ENCODE measurements at places on chromosomes 6 and 20. TPM values are rescaled to one million over a fixed set of nuclear protein-coding genes. Genes with fewer than 3 reads are reported as not detected.

RPRD1B gene
- 34.2 TPM for total RNA-seq

C6orf118 gene
- total RNA-seq: 28.6 TPM

GLP1R gene
- not detected for total RNA-seq

SYNE1 gene
- total RNA-seq: 195 TPM

DEFB124 gene
- total RNA-seq: not detected

ZBTB9 gene
- total RNA-seq: 8.1 TPM

PTGIS gene
- total RNA-seq: 38.3 TPM

HSPA1B gene
- total RNA-seq: 506 TPM

TBXT gene
- not detected for total RNA-seq

MYH7B gene
- 2.6 TPM for total RNA-seq

PTPRK gene
- 49.2 TPM for total RNA-seq

GABRR1 gene
- total RNA-seq: not detected

PRKN gene
- 10.4 TPM for total RNA-seq

GRCh38 chr6:106159531-106159940 lies 73.4 kb downstream of the PRDM1 start:
- no peak for DNase-seq
- H3K4me3 ChIP-seq: no peak overlapping the region
- no peaks in the 10 kb centered on the region for H3K4me1 ChIP-seq
- H3K36me3 ChIP-seq: no peaks in the 10 kb centered on the region

DNA sequence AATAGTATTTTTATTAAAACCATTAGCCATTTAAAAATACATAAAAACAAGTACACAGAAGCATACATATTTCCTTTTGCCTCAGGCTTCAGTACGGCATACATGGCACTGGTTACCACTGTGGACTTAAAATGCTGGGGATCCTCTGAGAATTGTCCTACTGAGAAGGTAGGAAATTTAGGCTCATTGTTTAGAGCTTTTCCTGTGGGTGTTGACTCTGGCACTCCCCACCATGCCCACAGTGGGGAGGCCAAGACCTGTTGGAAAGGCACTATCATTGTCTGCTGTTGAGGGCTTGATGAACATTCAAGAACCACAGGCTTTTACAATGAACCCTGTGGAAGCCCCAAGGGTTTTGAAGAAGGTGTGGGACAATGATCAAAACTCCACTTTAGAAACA lies 473.4 kb downstream of the BTBD3 start:
- H3K27me3 ChIP-seq: no peaks in the 10 kb centered on the region
- H3K4me3 ChIP-seq: no peak overlapping the region
- H3K27ac ChIP-seq: no peak overlapping the region
- no peaks in the 10 kb centered on the region for H3K36me3 ChIP-seq
- DNase-seq: no peak

DNA sequence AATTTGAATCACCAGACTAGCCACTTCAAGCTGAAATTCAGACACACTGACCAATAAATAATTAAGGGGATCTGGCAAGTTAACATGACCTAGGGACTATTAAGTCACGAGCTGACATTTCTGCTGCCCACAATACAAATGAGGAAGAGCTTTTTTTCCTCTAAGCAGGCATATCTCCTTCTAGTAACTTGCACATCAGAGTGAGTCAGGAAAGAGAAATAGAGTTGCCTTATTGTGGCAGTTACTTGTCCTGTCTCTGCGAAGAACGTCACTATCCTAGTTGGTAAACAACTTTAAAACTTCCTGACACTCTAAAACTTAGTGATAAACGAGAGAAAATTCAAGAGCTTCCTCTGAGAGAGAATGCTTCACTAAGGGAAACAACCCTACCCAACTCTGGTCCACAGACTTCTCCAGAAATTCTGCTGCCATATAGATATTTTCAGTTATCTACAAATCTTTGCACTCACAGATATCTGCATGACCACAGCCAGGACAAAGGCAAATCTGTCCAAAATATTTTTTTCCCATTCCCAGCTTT lies 4.2 kb downstream of the PLA2G7 start:
- no peak for DNase-seq
- no peaks in the 10 kb centered on the region for H3K27me3 ChIP-seq
- H3K4me1 ChIP-seq: no peaks in the 10 kb centered on the region
- no peak overlapping the region for H3K27ac ChIP-seq

GRCh38 chr6:111480988-111481822 lies 1.8 kb downstream of the REV3L start:
- no peaks in the 10 kb centered on the region for H3K27me3 ChIP-seq
- H3K4me1 ChIP-seq: peaks cover 10% of the 10 kb centered on the region
- no peak overlapping the region for H3K27ac ChIP-seq
- H3K36me3 ChIP-seq: no peaks in the 10 kb centered on the region
- H3K4me3 ChIP-seq: peak overlapping the region; percentile 97
- DNase-seq: no peak

- H3K36me3 ChIP-seq: no peaks in the 10 kb centered on the region
- H3K27me3 ChIP-seq: no peaks in the 10 kb centered on the region
- H3K4me1 ChIP-seq: no peaks in the 10 kb centered on the region
- H3K27ac ChIP-seq: no peak overlapping the region
These were observed 63.3 kb upstream of the TAB2 start for GRCh38 chr6:149254253-149254652.

- DNase-seq: no peak
- H3K4me1 ChIP-seq: no peaks in the 10 kb centered on the region
- H3K27me3 ChIP-seq: no peaks in the 10 kb centered on the region
- H3K4me3 ChIP-seq: no peak overlapping the region
- H3K36me3 ChIP-seq: no peaks in the 10 kb centered on the region
These were observed 73.0 kb downstream of the SHPRH start for GRCh38 chr6:145891126-145891525.

GRCh38 chr6:101146389-101146788 lies 247.1 kb upstream of the GRIK2 start:
- H3K27me3 ChIP-seq: peaks cover 3% of the 10 kb centered on the region
- H3K4me1 ChIP-seq: no peaks in the 10 kb centered on the region
- no peak for DNase-seq
- no peaks in the 10 kb centered on the region for H3K36me3 ChIP-seq
- H3K27ac ChIP-seq: no peak overlapping the region
- no peak overlapping the region for H3K4me3 ChIP-seq

DNA sequence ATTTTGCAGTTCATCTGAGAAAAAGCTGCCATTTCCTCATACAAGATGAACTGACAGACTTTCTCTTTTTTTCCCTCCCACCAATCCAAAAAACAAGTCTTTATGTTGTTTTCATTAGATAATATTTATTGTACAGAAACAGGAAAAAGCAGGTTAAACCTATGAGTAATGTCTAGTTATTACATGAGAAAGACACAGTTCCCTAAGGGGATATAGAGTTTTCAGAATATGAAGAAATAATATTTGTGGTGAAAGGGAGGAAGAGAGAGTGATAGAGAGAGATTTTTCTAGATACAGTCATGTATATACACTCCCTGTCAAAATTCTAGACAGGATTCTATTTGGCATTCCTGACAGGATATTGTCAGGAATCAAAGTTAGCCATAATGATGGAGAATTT lies 392.4 kb downstream of the BMP2 start:
- no peaks in the 10 kb centered on the region for H3K27me3 ChIP-seq
- no peak overlapping the region for H3K27ac ChIP-seq
- H3K36me3 ChIP-seq: no peaks in the 10 kb centered on the region
- DNase-seq: no peak
- H3K4me3 ChIP-seq: no peak overlapping the region

DNA sequence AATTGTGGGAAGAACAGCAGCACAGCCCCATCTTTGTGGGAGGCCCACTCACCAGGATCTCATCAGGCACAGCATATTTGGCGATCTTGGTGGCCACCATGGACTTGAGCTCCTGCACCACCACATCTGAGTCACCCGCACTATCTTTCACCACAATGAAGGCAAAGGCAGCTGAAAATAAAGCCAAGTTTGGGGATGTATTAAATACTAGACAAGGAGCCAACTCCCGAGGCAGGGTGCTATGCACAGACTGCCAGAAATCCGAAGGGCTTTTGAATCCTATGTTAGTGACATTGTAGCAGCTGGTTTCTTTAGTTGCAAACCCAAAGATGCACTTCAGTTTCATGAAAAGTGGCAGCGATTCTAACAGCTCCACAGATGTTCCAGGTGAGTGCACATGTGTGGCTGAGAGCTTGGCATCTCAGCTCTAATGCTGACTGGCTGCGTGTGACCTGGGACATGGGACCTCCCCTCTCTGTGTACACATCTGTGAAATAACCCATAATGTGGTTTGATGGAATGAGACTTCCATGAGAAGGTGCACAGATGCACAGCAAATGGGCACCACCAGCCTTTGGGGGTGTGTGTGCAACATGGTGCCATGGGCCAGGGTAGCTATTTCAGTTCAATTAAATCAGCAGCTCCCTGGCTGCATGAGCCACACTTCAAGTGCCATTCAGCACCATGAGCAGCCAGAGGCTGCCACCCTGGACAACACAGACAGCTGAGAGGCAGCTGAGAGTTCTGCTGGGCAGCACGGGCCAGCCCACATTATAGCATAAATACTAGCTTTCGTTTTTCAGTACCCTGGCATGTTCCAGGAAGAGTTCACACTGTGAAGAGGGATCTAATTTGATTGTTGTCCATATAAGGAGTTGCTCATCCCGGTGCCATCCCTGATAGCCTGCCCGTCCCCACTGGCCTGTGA lies 16.9 kb upstream of the APMAP start:
- no peaks in the 10 kb centered on the region for H3K27me3 ChIP-seq
- DNase-seq: no peak
- no peak overlapping the region for H3K27ac ChIP-seq
- H3K4me3 ChIP-seq: no peak overlapping the region

- no peak overlapping the region for H3K27ac ChIP-seq
- H3K36me3 ChIP-seq: no peaks in the 10 kb centered on the region
- no peaks in the 10 kb centered on the region for H3K4me1 ChIP-seq
These were observed 26.9 kb downstream of the SLC17A2 start for GRCh38 chr6:25903467-25904099.

DNA sequence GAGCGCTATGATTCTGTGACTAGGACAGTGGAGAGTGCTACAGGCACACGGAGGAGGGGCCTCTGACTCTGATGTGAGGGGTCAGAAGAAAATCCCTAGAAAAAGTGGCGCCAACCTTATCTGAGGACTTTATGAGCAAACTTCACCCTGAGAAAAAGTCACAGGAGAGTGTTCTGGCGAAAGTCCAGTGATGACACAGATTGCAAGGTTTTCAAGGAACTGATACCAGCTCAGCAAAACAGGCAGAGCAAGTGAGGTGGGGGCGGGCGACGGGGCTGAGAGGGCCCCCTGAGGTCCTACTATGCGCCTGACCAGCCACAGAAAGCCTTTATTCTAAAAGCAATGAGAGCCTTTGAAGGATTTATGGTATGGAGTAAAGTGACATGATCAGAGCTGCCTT lies 73.3 kb downstream of the SLC22A23 start:
- no peak overlapping the region for H3K4me3 ChIP-seq
- no peak for DNase-seq
- no peaks in the 10 kb centered on the region for H3K4me1 ChIP-seq

GRCh38 chr6:5475779-5476178 lies 214.5 kb downstream of the FARS2 start:
- H3K27me3 ChIP-seq: no peaks in the 10 kb centered on the region
- no peaks in the 10 kb centered on the region for H3K4me1 ChIP-seq
- H3K4me3 ChIP-seq: no peak overlapping the region
- H3K36me3 ChIP-seq: no peaks in the 10 kb centered on the region
- no peak overlapping the region for H3K27ac ChIP-seq

GRCh38 chr20:13486694-13487093 lies 152.0 kb downstream of the TASP1 start:
- H3K36me3 ChIP-seq: no peaks in the 10 kb centered on the region
- no peak overlapping the region for H3K4me3 ChIP-seq
- H3K27ac ChIP-seq: no peak overlapping the region

DNA sequence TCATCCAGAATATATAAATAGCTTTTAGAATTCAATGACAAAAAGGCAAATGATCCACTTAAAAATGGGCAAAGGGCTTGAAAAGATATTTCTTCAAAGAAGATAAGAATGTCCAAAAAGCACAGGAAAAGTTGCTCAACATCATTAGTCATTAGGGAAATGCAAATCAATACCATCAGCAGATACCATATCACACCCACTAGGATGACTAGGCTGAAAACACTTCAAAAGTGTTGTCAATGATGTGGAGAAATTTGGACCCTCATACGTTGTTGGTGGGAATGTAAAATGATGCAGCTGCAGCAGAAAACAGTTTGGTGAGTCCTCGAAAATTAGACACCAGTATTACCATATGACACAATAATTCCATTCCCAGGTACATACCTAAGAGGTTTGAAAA lies 303.6 kb upstream of the SLC35B3 start:
- H3K4me3 ChIP-seq: no peak overlapping the region
- H3K27ac ChIP-seq: no peak overlapping the region
- DNase-seq: no peak
- H3K4me1 ChIP-seq: no peaks in the 10 kb centered on the region

- peak overlapping the region; percentile 17 for H3K27ac ChIP-seq
- DNase-seq: no peak
- H3K27me3 ChIP-seq: no peaks in the 10 kb centered on the region
- peaks cover 11% of the 10 kb centered on the region for H3K4me1 ChIP-seq
- H3K36me3 ChIP-seq: no peaks in the 10 kb centered on the region
These were observed 160.0 kb downstream of the PDE7B start for GRCh38 chr6:136011475-136011874.

DNA sequence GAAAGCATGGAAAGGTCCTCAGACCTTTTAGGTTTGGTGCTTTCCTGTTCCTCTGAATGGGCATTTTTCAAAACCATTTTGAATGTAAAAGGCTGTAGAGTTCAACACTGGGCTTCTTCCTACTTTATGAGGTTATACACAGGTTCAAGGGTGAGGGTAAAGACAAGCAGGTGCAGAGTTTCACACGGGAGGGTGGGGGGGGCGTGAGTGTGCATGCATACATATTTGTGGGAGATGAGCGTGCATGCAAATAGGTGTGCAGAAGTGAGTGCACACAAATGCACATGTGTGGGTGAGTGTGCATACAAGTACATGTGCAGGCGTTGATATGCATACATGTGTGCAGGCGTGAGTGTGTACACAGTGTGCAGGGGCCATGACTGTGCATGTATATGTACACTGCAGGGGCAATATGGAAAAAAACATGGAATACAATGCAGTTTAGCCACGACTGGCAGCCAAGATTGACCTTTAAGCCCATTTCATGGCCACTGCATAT lies 183.1 kb downstream of the GMPR start:
- no peak for DNase-seq
- no peak overlapping the region for H3K4me3 ChIP-seq
- H3K36me3 ChIP-seq: no peaks in the 10 kb centered on the region

- H3K27me3 ChIP-seq: no peaks in the 10 kb centered on the region
- H3K4me1 ChIP-seq: peaks cover 4% of the 10 kb centered on the region
- no peak overlapping the region for H3K27ac ChIP-seq
- no peak for DNase-seq
- no peak overlapping the region for H3K4me3 ChIP-seq
These were observed 57.0 kb downstream of the TNFAIP3 start for GRCh38 chr6:137923866-137924653.

GRCh38 chr6:134373993-134374392 lies 56.1 kb upstream of the SGK1 start:
- no peaks in the 10 kb centered on the region for H3K27me3 ChIP-seq
- H3K4me1 ChIP-seq: no peaks in the 10 kb centered on the region
- no peaks in the 10 kb centered on the region for H3K36me3 ChIP-seq
- no peak overlapping the region for H3K27ac ChIP-seq

- H3K4me1 ChIP-seq: no peaks in the 10 kb centered on the region
- no peak for DNase-seq
These were observed 98.6 kb downstream of the DACT2 start for GRCh38 chr6:168221000-168221399.

GRCh38 chr6:93644611-93645010 lies 225.3 kb upstream of the EPHA7 start:
- no peaks in the 10 kb centered on the region for H3K27me3 ChIP-seq
- no peaks in the 10 kb centered on the region for H3K36me3 ChIP-seq
- DNase-seq: no peak
- no peak overlapping the region for H3K4me3 ChIP-seq

- H3K27ac ChIP-seq: no peak overlapping the region
- DNase-seq: no peak
- no peaks in the 10 kb centered on the region for H3K36me3 ChIP-seq
- H3K4me1 ChIP-seq: no peaks in the 10 kb centered on the region
- H3K27me3 ChIP-seq: no peaks in the 10 kb centered on the region
- H3K4me3 ChIP-seq: no peak overlapping the region
These were observed 122.4 kb downstream of the NFATC2 start for GRCh38 chr20:51420111-51420510.
